GM12865 (cell line): ENCODE measurements at places on chromosomes 16 and 17.

DNA sequence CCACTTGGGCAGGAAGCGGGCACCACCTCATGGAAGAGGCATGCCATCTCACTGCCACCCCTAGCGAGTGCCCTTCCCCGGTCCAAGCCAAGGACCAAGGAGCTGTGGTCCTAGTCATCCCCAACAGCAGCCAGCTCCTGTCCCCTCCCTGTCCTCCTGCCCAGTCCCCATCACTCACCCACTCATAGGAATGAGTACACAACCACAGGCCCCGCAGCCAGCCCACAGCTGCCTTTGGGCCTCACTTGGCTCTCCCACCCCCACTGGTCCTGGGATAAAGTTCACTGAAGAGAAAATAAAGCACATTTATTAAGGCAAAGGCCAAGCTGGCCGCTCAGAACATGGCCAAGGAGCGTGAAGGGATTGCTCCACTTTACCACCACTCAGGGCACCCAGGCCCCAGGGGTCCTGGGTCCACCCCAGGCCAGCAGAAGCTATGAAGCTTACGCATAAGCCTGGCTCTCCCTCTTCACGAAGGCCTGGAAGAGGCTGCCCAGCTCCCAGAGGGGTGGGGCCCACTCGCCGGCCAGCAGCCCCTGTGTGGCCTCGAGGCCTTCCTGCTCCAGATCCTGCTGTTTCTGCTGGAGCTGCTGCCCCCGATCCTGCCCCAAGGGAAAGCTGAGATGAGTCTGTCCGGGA, 3.6 kb downstream of the SCRN2 start:
- DNase-seq: no peak

DNA sequence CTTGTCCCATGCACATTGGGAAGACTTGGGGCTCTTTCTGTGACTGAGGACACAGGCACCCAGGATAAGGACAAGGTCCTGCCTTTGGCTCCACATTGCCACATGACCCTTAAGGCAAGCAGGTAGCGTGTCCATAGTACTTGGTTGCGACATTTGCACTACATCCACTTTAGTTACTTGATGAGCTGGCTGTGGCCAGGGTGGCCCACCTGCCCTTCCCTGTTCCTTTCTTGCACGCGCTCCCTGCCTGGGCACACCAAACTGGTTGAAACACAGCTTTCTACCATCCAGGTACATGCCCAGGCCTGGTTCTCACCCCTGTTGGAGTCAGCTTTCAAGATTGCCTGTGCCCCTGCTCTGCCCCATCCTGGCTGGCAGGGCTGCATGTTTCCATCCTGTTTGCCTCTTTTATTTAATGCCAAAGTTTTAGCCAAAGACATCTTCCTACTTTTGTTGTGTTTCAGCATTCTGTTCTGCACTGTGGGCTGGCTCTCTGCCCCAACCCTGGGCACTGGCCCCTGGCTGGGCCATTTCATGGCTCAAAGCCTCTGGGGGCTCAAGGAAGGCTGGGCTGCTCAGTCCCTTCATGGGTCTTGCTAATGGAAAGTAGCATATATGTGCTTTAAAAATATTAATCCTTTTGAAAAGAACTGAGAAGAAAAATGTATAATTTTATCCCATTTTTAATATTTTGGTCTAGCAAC, 3.2 kb downstream of the B3GNT9 start:
- DNase-seq: no peak

DNA sequence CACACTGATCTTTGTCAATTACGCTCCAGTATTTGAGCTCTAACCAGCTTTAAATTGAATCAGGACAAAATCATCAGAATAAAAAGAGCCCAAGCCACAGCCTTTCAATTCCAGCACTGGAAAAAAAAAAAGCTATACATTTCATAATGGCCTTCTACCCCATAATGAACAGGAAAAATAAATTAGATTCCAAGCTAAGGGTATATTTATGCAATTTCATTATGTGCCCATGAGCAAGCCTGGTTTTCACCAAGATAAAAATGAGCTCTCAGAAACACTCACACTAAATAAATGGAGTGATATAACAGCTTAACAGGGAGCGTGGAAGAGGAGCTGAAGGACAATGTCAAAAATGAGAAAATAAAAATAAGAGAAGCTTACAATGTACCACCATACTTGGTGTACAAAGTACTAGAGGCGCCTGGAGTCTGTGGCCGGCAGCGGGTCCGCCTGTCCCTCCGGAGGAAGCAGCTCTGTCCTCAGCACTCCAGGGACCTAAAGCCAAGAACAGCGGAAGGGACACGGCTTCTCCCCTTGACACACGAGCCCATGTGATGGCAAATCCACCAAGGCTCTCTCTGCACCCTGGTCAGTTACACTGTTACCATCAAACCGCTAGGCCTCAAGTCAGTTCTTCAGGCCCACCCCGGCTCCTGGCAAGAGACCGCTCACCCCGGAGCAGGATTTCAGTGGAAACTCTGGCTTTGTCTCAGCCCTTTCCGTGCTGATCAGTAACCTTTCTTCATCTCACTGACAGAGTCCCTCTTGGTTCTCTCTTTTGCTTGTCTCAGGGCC, 69.6 kb downstream of the RBFOX3 start:
- no peak for DNase-seq

- DNase-seq: no peak
Measured at GRCh38 chr17:56184650-56185049, 31.4 kb downstream of the ANKFN1 start.

- DNase-seq: no peak
Measured at GRCh38 chr16:69532641-69533455, 32.9 kb upstream of the NFAT5 start.

- DNase-seq: no peak
Measured at GRCh38 chr17:38733282-38733981, 3.3 kb downstream of the CISD3 start.

GRCh38 chr17:65062171-65062915, 5.8 kb upstream of the GNA13 start:
- no peak for DNase-seq

GRCh38 chr17:41967921-41968578, 1.5 kb downstream of the CNP start:
- DNase-seq: no peak

DNA sequence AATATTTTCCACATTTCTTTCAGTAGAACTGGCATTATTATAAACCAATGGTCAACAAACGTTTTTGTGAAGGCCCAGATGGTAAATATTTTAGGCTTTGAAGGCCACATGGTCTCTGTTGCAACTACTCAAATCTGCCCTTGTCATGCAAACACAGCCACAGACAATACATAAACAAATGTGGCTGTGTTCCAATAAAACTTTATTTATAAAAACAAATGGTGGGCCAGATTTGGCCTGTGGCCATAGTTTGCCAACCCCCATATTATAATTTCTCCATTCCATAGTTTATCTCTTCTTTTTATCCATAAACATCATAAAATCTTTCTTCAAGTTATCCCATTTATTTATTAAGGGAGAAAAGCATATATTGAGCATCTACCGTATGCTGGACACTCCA, 98.8 kb downstream of the CDYL2 start:
- no peak for DNase-seq

DNA sequence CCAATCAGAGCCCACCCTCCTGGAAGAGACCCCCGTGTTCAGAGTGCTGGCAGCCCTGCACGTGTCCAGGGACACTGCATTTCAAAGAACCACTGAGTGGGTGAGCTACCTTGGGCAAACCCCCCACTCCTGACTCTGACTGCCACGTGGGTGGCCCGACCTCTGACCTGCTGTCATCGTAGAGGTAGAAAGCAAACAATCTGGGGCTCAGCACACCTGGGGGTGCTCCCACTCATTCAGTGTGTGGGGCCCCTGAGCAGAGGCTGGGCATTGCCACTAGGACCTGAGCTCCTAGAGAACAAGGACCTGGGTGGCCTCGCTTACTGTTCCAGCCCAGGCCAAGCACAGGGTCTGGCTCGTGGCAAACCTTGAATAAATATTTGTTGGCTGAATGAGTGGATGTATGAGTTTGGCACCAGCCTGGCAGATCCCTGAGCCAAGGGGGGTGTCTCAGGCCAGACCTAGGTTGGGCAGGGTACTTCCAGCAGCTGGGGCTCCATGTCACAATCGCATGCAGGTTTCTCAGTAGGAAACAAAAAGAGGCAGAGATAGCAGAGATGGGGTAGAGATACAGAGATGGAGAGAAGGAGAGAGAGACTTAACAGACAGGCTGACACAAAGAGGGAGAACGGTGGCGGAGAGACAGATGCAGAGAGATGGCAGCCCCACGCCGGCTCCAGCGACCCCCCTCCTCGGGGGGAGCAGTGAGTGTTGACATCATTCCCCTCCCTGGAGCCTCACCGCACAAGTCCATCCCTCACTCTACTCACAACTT, 5.4 kb upstream of the DRC7 start:
- no peak for DNase-seq

- no peak for DNase-seq
Measured at GRCh38 chr17:50949128-50949988, 83.2 kb upstream of the TOB1 start.

- DNase-seq: no peak
Measured at GRCh38 chr16:1094124-1094479, 1.9 kb downstream of the C1QTNF8 start.

- DNase-seq: no peak
Measured at GRCh38 chr17:53088481-53088880, 734.2 kb upstream of the KIF2B start.

GRCh38 chr17:37124821-37125173, 176.0 kb downstream of the AATF start:
- no peak for DNase-seq

GRCh38 chr17:49922095-49922494, 46.9 kb upstream of the DLX4 start:
- no peak for DNase-seq

GRCh38 chr17:1762233-1762900, 507 bp downstream of the SERPINF1 start:
- DNase-seq: no peak

DNA sequence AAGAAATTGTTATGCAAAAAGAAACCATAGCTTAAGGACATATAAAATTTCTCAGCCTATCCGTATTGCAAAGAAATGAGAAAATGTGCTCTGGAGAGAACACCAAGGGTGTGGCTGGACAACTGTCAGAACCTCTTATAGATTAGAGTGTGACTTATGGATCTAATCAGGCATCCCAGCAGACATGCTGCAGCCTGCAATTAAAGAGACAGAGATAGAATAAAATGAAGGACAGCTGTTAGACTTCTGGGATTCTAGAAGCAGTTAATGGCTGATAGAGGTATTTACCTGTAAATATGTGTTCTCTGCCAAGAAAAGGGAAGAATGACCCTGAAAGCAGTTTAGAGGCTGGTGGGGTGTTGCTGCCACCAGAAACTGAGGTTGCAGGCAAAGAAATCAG, 160.1 kb upstream of the KIF2B start:
- DNase-seq: no peak

DNA sequence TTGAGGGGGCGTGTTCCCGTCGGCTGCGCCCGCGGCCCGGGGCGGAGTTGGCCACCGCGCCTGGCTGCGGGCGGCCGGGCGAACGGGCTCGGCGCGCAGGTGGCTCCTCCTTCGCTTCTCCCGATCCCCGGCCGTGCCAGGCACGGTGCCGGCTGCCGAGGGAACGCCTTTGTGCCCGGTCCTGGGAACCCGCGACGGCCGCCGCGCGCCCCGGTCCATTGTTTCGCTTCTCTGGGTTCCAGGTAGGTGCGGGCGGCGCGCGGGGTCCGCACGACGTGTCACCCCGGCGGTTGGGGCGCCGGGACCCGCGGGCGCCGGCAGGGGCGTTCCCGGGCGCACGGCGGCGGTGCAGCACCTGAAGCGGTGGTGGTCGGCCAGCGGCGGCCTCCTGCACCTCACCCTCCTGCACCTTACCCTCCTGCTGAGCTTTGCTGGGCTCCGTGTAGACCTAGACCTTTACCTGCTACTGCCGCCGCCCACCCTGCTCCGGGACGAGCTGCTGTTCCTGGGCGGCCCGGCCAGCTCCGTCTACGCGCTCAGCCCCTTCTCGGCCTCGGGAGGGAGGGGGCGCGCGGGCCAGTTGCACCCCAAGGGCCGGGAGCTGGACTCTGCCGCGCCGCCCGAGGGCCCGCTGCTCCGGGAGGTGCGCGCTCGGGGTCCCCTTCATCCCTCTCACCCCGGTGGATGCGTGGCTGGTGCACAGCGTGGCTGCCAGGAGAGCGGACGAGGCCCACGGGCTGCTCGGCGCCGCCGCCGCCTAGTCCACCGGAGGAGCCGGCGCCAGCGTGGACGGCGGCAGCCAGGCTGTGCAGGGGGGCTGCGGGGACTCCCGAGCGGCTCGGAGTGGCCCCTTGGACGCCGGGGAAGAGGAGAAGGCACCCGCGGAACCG, 99.9 kb downstream of the EFCAB13 start:
- DNase-seq: peak; percentile 7

GRCh38 chr16:69936751-69937211, 14.4 kb upstream of the CLEC18A start:
- no peak for DNase-seq

DNA sequence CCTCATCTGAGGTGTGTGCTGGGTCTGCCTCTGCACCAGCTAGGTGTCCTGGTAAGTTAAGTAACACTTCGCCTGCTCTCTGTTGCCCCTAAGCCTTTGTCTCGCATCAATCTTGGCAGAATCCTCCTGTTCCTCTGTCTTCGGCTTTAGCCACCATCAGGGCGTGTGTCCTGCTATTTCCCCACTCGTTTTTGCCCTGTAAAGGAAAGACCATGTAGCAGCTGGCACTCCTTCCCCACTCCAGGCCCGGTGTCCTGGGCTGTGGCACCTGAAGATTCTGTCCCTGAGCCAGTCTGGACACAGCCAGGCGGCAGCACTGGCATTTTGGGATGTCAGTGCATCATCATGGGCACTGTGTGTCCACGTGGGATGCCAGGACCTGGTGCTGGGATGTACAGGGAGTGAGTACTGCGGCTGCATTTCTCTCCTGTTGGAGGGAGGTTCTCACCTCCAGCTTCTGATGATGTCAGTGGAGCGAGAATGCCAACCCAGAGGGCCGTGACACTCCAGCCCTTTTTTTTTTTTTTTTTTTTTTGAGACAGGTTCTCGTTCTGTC, 26.2 kb upstream of the FOXK2 start:
- no peak for DNase-seq

DNA sequence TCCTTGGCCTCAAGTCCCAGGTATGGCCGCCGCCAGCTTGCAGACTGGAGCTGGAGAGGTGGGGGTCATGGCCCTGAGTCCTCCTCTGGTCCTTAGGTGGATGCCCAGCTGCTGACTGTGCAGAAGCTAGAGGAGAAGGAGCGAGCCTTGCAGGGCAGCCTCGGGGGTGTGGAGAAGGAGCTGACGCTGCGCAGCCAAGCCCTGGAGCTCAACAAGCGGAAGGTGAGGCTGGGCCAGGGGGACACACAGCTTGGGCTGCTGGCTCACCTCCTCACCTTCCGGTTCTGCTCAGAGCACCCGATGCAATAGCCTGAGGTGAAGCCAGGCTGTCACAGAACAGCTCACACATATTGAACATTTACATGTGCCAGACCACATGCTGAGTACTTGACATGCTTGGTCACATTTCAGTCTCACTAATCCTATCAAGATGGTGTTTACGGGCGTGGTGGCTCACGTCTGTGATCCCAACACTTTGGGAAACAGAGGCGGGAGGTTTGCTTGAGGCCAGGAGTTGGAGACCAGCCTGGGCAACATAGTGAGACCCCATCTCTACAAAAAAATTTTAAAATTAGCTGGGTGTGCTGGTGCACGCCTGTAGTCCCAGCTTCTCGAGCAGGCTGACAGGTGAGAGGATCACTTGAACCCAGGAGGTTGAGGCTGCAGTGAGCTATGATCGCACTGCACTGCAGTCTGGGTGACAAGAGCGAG, 7.4 kb downstream of the RNF40 start:
- DNase-seq: peak; percentile 35
